ENCODE measurements at places on chromosomes 4 and X.

- no peak for DNase-seq
Observed at GRCh38 chr4:116755051-116755450, 330.3 kb downstream of the TRAM1L1 start.

GRCh38 chrX:10167573-10167972 is 10.8 kb downstream of the CLCN4 start:
- no peak for DNase-seq

DNA sequence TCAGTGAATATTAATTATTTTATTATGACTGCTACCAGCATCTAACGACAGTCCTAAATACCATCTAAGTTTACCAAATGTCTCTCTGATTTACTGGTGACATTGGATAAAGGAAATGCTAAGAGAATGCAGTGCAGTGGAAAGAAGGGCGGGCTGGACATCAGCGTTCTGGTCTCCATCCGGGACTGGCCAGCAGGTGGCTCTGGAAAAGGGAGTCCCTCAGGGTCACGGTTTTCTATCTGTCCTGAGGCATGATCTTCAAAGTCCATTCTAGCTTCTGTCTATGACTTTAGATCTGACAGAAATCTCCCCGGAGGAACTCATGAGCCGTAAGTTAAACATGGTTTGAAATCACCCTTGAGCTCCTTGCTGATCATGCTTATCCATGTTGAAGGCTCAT is 3.3 kb downstream of the TRIM2 start:
- DNase-seq = no peak

- DNase-seq = no peak
Observed at GRCh38 chr4:74504212-74504611, 59.3 kb downstream of the AREG start.

GRCh38 chr4:83262682-83263081 is 21.9 kb downstream of the COQ2 start:
- no peak for DNase-seq

DNA sequence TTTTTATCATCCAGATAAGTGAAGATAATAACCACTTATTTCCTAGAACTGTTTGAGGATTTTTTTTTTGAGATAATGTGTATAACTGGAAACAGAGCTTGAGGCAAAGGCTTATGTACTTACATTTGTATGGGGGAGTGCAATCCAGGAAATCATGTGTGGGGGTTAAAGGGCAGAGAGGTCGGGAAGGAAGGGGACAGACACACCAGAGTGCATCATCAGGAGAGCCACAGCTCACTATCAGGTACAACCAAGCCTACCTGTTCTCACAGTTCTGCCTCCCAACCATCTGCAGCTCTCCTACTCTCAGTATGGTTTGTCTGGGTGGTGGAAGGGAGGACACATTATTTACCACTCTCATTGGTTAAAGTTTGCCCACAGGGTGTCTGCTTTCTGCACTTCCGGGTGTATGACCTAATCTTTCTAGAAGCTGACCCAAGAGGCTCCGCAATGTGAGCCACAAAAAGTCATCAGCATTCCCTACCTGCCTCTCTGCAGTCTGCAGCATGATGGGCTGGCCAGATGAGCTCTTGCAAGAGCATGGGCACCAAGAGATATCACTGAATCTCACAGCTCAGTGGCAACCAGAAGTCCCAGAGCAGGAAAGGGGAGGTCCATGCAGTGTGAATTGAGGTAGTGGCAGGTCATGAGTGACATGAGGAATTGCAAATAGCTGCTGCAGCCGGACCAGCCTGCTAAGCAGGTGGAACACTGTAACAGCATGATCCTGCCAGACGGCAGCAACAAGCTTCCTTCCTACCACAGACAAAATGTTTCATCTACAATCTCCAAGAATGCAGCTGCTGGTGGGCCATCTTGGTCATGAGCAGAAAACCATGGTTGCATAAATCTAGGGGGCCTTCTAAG is 36.9 kb upstream of the SPRY1 start:
- no peak for DNase-seq

Data from NCI-H1436 treated with DMSO at 0.1 percent for 48 hours (cell line).